ENCODE measurements at places on chromosomes 5 and 9. TPM values are rescaled to one million over a fixed set of nuclear protein-coding genes. Genes with fewer than 3 reads are reported as not detected.
A peak's percentile ranks its signal among the peaks of the same experiment; 100 is the strongest.

- H3K36me3 ChIP-seq, result no peaks in the 10 kb centered on the region
- H3K27ac ChIP-seq, result no peak overlapping the region
- H3K4me3 ChIP-seq, result peak overlapping the region; percentile 61
- peaks cover 9% of the 10 kb centered on the region for H3K4me1 ChIP-seq
- H3K27me3 ChIP-seq, result peaks cover 12% of the 10 kb centered on the region
These were observed 2.1 kb downstream of the CA9 start for GRCh38 chr9:35675732-35676392.

- peaks cover 5% of the 10 kb centered on the region for H3K4me1 ChIP-seq
- no peaks in the 10 kb centered on the region for H3K36me3 ChIP-seq
- H3K27me3 ChIP-seq, result no peaks in the 10 kb centered on the region
- H3K27ac ChIP-seq, result no peak overlapping the region
- no peak overlapping the region for H3K4me3 ChIP-seq
These were observed 102.0 kb upstream of the SMC5 start for GRCh38 chr9:70156729-70157128.

IL3 gene
- total RNA-seq, result not detected

FRRS1L gene
- 4.3 TPM for total RNA-seq

CTSV gene
- total RNA-seq, result 52.2 TPM

ZFP2 gene
- 14.5 TPM for total RNA-seq

GRCh38 chr5:73861313-73861988, 235.5 kb downstream of the ARHGEF28 start:
- H3K36me3 ChIP-seq, result no peaks in the 10 kb centered on the region
- H3K4me3 ChIP-seq, result no peak overlapping the region
- no peak for DNase-seq

TCF7 gene
- total RNA-seq, result 0.73 TPM

GRCh38 chr9:71778085-71778484, 9.8 kb upstream of the CEMIP2 start:
- DNase-seq, result no peak
- no peaks in the 10 kb centered on the region for H3K27me3 ChIP-seq
- no peaks in the 10 kb centered on the region for H3K36me3 ChIP-seq
- no peak overlapping the region for H3K4me3 ChIP-seq
- no peak overlapping the region for H3K27ac ChIP-seq
- H3K4me1 ChIP-seq, result no peaks in the 10 kb centered on the region

PDLIM4 gene
- 8.3 TPM for total RNA-seq

DNA sequence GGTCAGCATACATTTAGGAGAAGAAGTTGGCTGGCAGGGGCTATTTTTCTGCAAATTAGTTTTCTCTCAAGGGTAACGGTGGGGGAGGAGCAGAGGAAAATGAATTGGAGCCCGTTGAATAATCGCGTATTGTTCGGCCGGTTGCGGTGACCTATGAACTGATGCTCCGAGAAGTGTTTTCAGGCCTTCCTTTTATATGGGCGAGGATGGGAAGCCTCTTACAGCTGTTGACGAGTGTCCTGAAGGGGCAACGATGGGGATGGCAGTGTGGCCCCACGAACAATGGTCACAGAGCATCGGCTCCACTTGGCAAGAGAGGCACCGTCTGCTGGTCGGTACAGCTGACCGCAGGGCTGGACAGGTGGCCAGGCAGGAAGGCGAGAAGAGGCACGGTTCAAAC, 400.7 kb downstream of the ZSWIM6 start:
- no peaks in the 10 kb centered on the region for H3K36me3 ChIP-seq
- no peaks in the 10 kb centered on the region for H3K27me3 ChIP-seq
- no peak overlapping the region for H3K4me3 ChIP-seq
- no peak for DNase-seq
- no peak overlapping the region for H3K27ac ChIP-seq

SPATA31D4 gene
- not detected for total RNA-seq

DNA sequence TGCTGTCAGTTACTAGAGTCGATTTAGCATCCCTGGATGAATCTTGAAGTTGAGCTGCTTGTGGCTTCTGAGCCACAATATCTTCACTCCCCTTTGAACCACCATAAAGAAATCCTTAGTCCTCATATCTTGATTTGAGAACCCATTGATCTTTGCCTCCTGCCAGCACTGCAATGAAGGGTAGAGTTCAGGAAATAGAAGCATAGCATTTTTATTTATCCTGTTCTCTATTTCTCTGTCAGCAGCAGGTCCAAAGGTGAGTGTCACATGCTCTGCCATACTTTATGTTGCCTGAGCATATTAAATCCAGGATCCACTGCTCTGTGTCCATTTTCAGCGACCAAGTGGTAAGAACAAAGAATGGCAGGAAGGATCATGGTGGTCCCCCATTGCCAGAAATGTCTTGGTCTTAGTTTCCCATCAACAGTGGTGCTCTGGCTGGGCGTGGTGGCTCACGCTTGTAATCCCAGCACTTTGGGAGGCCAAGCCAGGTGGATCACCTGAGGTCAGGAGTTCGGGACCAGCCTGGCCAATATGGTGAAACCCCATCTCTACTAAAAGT, 80.2 kb upstream of the PANK3 start:
- no peaks in the 10 kb centered on the region for H3K36me3 ChIP-seq
- H3K4me3 ChIP-seq, result no peak overlapping the region
- H3K4me1 ChIP-seq, result no peaks in the 10 kb centered on the region
- peaks cover 6% of the 10 kb centered on the region for H3K27me3 ChIP-seq
- H3K27ac ChIP-seq, result no peak overlapping the region
- DNase-seq, result no peak

- no peak for DNase-seq
- H3K27me3 ChIP-seq, result no peaks in the 10 kb centered on the region
- no peak overlapping the region for H3K4me3 ChIP-seq
- H3K27ac ChIP-seq, result no peak overlapping the region
- peaks cover 12% of the 10 kb centered on the region for H3K4me1 ChIP-seq
These were observed 91.3 kb upstream of the ZNF366 start for GRCh38 chr5:72598401-72599064.

GRCh38 chr5:74500110-74500917, 140.2 kb downstream of the ENC1 start:
- no peak overlapping the region for H3K27ac ChIP-seq
- no peak for DNase-seq
- no peak overlapping the region for H3K4me3 ChIP-seq
- H3K27me3 ChIP-seq, result no peaks in the 10 kb centered on the region
- H3K36me3 ChIP-seq, result no peaks in the 10 kb centered on the region
- peaks cover 18% of the 10 kb centered on the region for H3K4me1 ChIP-seq

DNA sequence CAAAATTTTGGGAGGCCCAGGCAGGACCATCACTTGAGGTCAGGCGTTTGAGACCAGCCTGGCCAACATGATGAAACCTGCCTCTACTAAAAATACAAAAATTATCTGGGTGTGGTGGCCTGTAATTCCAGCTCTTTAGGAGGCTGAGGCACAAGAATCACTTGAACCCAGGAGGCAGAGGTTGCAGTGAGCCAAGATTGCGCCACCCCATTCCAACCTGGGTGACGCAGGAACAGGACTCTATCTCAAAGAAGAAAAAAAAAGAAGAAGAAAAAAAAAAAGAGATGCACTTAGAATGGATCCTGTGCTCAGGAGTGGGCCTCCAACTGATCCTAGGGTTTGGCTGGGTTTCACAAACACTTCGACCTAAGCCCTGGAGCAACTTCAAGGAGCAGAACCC, 45.1 kb downstream of the GLDC start:
- H3K36me3 ChIP-seq, result peaks cover 3% of the 10 kb centered on the region
- no peak overlapping the region for H3K27ac ChIP-seq
- DNase-seq, result no peak
- no peaks in the 10 kb centered on the region for H3K4me1 ChIP-seq
- no peak overlapping the region for H3K4me3 ChIP-seq

COL15A1 gene
- 3.2 TPM for total RNA-seq

FBP1 gene
- 0.31 TPM for total RNA-seq

GRCh38 chr5:168575391-168576372, 3.5 kb downstream of the PANK3 start:
- H3K27me3 ChIP-seq, result no peaks in the 10 kb centered on the region
- no peak overlapping the region for H3K4me3 ChIP-seq
- no peak for DNase-seq
- no peak overlapping the region for H3K27ac ChIP-seq
- H3K4me1 ChIP-seq, result peaks cover 23% of the 10 kb centered on the region
- peaks cover 5% of the 10 kb centered on the region for H3K36me3 ChIP-seq

DNA sequence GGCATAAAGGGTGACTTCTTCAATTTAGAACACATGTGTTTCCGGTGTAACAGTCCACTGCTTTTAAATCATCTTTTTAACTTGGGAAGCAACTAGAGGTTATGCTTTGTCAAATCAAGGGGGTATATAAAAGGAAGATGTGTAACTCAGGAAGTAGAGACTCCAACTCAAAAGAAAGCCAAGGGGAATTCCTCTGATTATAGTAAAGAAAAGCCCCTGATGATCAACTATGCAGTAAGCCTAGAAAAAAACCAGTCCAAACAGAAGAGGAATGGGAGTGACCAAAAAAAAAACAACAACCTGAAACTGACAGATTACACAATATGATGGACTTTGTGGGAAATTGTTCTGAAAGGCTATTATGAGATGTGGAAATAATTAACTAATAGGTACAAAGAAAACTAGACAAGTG, 90.3 kb downstream of the AK8 start:
- H3K36me3 ChIP-seq, result no peaks in the 10 kb centered on the region
- H3K27me3 ChIP-seq, result peaks cover 45% of the 10 kb centered on the region
- no peak overlapping the region for H3K27ac ChIP-seq
- DNase-seq, result no peak

DNA sequence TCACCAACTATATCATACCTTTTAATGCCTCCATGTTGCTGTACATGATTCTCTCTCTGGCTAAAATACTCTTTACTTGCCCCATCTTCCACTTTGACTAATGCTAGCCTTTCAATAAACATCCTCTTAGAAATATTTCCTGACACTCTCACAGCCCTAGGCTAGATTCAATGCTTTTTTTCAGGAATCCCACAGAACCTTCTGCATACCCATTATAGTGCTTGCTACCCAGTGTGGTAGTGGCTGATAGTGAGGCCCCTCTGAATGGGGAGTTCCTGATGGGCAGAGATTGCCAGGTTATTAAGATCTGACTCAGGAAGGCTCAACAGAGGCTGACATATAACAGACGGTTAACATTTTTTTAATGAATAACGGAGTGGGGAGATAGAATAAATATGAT, 11.6 kb downstream of the SSBP2 start:
- peaks cover under 1% of the 10 kb centered on the region for H3K4me1 ChIP-seq
- H3K27me3 ChIP-seq, result no peaks in the 10 kb centered on the region
- DNase-seq, result no peak
- H3K36me3 ChIP-seq, result peaks cover 6% of the 10 kb centered on the region
- no peak overlapping the region for H3K4me3 ChIP-seq

DNA sequence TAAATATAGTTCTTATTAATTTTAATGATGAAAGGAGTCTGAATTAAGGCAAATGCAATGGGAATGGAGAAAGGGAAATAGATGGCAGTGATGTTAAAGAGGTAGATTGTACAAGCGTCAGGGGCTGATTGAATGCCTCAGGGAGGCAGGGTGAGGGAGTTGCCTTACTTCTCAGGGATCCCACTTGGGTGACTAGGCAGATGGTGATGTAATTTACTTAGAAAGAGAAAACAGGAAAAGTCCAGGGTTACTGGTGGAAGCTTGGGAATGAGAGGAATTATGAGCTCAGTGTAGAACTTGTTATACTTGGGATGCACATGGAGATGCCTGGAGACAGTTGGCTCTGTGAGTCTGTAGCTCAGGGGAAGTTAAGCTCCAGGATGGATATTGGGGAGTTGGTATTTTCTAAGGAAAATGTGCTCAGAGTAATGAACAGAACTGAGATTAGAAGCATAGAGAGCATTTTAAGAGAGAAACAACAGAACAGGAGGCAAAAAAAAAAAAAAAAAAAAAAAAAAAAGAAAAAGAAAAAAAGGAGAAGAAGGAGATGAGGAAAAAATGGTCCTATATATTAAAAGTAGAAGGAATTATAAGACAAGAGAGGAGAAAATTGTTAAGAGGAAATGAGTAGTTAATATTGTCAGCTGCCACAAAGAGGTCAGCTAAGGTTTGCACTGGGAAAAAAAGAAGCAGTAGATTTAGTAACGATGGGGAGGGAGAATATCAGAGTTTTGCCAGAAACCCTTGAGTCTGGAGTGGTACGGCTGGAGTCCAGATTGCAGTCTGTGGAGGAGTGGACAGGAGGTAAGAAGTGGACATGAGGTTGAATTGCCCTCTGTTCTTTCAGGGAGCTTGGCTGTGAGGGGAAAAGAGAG, 88.0 kb upstream of the ELL2 start:
- no peak overlapping the region for H3K27ac ChIP-seq
- no peaks in the 10 kb centered on the region for H3K27me3 ChIP-seq
- no peak overlapping the region for H3K4me3 ChIP-seq
- H3K4me1 ChIP-seq, result peaks cover 11% of the 10 kb centered on the region

GRCh38 chr5:179119415-179120170, 59.4 kb downstream of the ZNF354C start:
- H3K4me3 ChIP-seq, result no peak overlapping the region
- no peaks in the 10 kb centered on the region for H3K4me1 ChIP-seq
- H3K36me3 ChIP-seq, result no peaks in the 10 kb centered on the region
- H3K27ac ChIP-seq, result no peak overlapping the region
- no peaks in the 10 kb centered on the region for H3K27me3 ChIP-seq

GRCh38 chr5:126338635-126339034, 84.6 kb upstream of the GRAMD2B start:
- no peaks in the 10 kb centered on the region for H3K27me3 ChIP-seq
- no peak for DNase-seq
- no peak overlapping the region for H3K4me3 ChIP-seq
- no peaks in the 10 kb centered on the region for H3K36me3 ChIP-seq

CEP120 gene
- total RNA-seq, result 25.2 TPM

- H3K4me1 ChIP-seq, result peaks cover 6% of the 10 kb centered on the region
- H3K4me3 ChIP-seq, result no peak overlapping the region
- DNase-seq, result no peak
- no peaks in the 10 kb centered on the region for H3K36me3 ChIP-seq
These were observed 2.9 kb downstream of the NPDC1 start for GRCh38 chr9:137042751-137043727.

PCDHB7 gene
- 0.21 TPM for total RNA-seq

SOHLH1 gene
- total RNA-seq, result not detected

DNA sequence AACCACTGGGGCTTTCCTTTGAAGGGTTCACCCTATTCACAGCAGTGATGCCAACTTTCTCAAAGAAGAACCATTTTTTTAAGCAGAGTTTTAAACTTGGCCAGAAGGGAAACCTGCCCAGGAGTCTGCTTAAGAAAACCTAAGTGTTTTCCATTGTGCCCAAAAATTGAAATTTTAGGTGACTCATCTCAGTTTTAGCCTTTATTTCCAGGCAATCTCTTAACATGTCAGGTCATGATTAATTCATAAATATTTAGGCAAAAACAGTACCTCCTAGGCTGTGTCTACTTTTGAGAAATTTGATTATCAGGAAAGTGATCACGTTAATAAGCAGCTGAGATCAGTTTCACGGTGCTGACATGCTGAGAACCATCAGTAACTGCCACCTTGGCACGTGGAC, 61.9 kb downstream of the TLE1 start:
- no peak overlapping the region for H3K4me3 ChIP-seq
- H3K4me1 ChIP-seq, result peaks cover 60% of the 10 kb centered on the region
- H3K27ac ChIP-seq, result no peak overlapping the region
- H3K36me3 ChIP-seq, result no peaks in the 10 kb centered on the region
- DNase-seq, result no peak

TAF11L6 gene
- not detected for total RNA-seq

SPINK7 gene
- total RNA-seq, result not detected

SHISAL2B gene
- 10.4 TPM for total RNA-seq

GRCh38 chr5:15992918-15993317, 186.7 kb downstream of the MARCHF11 start:
- H3K4me1 ChIP-seq, result no peaks in the 10 kb centered on the region
- no peak overlapping the region for H3K4me3 ChIP-seq
- H3K27me3 ChIP-seq, result no peaks in the 10 kb centered on the region
- no peaks in the 10 kb centered on the region for H3K36me3 ChIP-seq
- H3K27ac ChIP-seq, result no peak overlapping the region
- DNase-seq, result no peak
